Karpas-422 (cell line): ENCODE measurements at places on chromosomes 6 and 20.

GRCh38 chr6:26273673-26274588 lies 91.1 kb upstream of the BTN3A2 start:
- DNase-seq = peak; percentile 62

DNA sequence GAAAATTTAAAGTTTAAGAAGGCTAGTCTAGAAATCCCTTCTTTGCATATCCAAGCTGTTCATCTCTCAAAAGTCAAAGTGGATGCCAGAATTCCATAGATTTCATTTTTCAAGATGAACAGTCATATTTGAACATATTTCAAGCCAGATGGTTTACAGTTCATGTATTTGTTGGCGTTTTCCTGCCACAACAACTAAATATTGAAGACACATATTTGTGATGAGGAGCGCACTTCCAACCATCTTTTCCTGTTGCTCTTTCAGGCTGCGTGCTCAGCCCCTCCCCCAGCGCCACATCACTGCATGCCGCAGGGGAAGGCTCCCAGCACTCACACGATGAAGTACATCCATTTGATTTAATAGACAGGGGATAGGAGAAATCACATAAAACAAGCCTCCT lies 5.9 kb upstream of the NOX3 start:
- DNase-seq = no peak

DNA sequence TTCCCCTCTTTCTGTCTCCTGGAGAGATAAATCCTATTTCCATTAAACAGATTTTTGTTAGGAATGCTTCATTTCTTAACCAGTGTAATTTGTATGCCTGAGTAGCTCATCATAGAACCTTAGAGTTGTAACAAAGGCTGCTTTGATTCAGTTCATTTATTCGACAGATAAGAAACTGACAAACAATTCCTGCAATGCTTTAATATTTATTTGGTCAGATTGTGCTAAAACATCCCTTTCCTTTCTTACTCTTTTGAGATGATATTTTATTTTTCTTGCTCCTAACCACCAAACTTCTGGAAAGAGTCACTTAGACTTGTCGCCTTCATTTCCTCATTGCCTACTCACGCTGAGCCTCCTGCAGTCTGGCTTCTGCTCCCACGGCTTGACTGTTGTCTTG lies 89.0 kb upstream of the SUPT3H start:
- no peak for DNase-seq

DNA sequence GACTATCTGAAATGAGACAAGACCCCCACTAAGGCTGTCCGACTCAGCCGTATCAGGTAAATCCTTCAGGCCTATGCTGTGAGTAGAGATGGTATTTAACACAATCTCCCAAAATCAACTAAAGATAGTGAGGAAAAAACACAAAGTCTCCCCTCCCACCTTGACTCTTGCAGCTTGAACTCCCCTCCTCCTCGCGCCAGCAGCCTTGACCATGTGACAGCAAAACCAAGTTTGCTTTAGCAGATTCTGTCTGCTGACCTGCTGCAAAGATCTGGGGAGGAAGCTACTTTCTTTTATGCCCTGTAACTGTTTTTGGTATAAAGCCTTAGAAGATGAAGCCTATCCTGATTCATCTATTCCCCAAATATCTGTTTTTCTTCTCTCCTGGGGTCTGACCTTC lies 509.5 kb downstream of the CDH26 start:
- no peak for DNase-seq

DNA sequence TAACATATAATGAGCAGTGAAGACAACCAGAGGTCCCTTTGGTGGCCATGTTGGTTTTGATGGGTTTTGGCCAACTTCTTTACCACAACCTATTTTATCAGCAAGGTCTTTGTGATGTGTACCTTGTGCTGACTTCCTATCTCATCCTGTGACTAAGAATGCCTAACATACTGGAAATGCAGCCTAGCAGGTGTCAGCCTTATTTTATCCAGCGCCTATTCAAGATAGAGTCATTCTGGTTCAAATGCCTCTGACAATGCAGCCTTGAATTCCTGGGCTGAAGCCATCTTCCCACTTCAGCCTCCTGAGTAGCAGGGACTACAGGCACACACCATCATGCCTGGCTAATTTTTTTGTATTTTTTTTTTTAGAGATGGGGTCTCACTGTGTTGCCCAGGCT lies 7.8 kb upstream of the TRIM38 start:
- DNase-seq = no peak

- no peak for DNase-seq
Observed at GRCh38 chr6:134315974-134316441, 1.9 kb downstream of the SGK1 start.

- peak; percentile 52 for DNase-seq
Observed at GRCh38 chr20:33812152-33812849, 1.2 kb downstream of the CHMP4B start.

GRCh38 chr6:56713254-56713672 lies 70.6 kb upstream of the DST start:
- DNase-seq = no peak

GRCh38 chr6:159981403-159982245 lies 12.7 kb downstream of the IGF2R start:
- peak; percentile 51 for DNase-seq

DNA sequence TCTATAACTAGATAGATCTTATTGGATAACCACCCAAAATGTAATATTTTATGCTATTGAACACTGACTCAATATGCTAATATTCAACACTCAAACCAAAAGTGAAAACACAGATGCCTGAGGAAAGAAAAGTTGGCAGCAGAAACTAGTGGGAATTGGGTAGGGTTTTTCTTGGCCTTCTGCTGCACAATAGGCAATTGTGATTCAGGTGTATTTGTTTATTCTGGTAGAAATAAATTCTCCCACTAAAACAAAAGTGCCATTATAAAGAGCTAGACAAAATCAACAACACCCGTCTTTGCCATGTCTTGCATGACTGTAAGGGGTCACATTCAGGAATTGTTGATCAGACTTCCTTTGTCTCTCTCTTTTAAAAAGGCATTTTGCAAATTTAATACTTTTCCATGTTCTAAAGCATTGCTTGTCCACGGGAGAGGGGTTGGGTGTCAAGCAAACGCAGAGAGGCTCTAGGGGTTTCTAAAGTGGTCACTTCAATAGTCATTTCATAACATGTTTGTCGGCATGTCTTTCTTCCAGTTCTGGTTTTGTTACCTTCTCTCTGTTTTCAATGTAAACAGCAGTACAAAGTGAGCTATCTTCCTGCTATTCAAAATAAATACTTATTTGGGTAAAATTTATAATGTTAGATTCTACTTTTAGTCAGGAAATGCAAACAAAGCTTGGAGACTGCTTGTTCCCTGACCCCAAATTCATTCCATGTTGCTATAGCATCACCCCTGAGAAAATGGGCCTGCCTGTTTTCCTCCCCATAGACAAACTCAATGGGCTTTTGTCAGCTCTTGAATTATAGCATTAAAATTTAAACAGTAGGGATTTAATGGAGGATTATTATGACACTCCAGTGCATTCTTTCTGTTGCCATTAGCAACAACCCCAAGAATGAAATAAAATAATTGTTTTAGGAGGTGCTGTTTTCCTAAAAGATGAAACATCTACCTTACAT lies 217.0 kb upstream of the CCN2 start:
- no peak for DNase-seq

GRCh38 chr6:23282252-23283021 lies 713.1 kb downstream of the HDGFL1 start:
- no peak for DNase-seq

DNA sequence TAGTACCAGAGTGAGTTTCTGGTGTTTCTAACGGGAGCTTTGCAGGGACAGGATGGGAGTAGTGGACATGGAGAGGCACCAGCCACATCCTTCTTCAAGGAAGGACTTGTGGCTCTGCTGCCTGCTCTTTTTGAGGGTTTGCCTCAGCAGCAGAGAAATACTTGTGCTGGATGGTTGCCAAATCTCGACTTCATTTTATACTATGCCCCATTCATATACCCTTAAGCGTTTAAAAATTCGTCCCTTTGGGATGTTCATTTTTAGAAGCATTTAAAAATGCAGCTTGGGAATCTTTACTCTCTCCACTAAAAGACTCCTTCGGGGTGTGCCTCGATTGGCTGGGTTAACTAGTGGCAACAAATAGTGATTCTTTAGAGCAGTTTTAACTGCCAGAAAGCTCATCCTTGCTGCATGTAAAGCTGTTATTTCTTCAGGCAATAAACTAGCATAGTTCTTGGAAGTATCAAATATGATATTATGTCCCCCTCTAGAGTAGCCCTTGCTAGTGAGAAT lies 126.5 kb upstream of the B3GAT2 start:
- no peak for DNase-seq
